Activated T-helper 1 cell treated with anti-CD3 and anti-CD28 coated beads, Interleukin-2, amount 50 U/mL, for 16 hours (primary cell): ENCODE measurements at places on chromosomes 16 and 17.

- DNase-seq: no peak
Observed at GRCh38 chr17:64653325-64653984, 8.7 kb downstream of the SMURF2 start.

- peak; percentile 26 for DNase-seq
Observed at GRCh38 chr17:65366102-65366844, 195.2 kb downstream of the AXIN2 start.

DNA sequence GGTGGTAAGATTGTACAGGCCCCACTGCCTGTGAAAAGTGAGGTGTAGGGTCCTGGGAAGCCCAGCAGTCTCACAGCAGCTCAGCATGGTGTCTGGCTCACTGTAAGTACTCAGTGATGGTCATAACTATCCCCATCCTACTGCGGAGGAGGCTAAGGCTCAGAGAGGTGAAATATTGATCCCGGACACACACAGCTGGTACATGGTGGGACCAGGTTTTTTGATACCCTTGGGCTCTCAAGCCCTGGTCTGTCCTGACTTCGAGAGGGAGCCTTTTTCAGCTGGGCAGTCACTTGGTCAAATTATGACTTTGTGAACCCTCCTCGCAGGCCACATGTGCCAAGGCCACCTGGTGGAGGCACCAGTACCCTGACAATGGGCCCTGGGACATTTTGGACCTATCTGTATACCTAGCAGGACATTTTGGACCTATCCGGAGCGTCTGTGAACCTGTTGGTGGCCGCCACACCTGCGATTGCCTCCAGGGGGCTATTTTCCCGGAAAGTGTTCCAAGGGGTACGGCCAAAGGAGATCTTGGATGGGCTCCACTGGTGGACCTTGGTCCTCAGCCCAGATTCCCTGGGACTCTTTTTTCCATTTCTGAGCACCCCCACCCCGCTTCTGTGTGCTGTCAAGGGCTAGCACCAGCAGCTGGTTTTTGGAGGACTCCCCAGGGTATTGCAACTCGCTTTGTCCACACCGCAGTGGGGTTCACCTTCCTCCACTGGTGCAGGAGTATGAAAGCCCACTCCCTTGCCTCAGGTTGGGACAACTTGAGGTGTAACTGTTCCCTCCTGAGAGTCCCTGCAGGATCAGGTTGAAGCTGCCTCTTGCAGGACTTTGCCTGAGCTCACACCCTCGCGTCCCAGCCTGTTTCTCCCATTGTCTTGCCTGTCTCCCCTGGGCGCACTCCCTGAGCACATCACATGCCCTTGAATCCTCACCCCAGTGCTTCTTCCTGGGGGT is 83.6 kb upstream of the NKD1 start:
- no peak for DNase-seq

DNA sequence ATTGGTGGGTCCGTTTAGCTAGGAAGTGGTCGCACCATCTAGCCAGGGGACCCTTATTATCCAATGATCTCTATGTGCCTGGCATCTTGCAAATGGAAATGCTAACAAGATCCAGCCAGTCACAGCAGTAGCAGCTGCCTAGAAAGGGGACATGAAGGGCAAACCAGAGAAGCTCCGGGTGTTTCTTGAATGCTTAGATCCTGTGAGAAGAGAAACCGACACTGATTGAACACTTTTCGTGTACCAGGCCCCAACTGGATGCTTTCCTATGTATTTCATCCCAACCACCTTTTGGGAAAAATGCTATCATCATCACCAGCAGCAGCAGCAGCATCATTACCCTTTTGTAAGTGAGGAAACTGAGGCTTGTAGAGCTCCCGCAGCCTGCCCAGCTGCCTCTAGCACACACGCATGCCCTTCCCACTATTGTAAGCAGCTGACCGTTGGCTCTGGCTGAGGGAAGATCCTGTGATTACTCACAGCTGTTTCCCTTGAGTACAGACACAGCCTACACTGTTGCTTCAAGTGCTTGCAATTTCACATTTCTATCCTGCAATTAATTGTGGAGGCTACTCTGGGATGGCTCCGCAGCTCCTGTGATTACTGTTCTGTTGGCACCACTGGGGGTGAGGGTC is 180.7 kb upstream of the CACNG5 start:
- DNase-seq: no peak

DNA sequence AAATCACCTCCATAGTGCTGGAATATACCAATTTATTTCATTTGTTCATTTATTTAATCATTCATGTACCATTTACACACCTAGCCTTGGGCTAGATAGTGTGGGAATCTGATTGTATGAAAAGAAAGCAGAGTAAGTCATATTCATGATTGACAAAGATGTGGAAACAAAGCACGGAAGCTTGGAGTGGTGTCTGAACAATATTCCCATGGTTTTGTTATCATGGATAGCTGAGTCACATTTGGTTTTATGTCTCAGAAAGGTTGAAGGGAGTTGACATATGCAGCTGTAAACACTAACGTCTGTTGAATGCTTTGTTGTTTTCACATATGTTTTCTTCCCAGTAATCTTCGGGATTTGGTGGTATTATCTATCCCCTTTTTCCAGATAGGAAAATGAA is 76.6 kb downstream of the MAP2K4 start:
- no peak for DNase-seq

DNA sequence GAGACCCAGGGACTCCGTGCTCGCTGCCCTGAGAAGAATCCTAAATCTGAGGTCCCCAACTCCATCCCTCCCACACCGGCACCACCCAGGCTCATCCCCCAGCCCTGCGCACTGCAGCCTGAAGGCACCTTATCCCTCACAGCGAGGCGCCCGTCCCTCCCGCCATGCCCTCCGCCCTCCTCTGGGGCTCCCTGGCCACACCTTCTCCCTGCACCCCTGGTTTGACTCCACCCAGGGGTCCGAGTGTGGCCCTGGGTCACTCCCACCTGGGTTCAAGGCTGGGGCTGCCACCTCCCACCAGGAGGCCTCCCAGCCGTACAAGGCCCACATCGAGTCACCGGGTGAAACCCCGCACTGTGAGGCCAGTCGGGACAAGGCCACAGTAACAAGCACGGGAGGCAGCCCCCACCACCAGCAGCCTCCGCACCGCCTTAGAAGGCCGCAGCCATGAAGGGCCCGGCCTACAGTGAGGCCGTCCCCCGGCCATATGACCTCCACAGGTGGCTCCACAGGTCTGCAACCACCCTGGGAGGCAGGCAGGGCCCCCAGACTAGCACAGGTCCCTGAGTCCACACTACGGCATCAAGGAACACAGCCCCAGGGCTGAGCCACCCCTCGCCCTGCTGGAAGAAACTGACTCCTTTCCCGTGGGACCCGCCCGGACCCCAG is 8.3 kb downstream of the HAGH start:
- no peak for DNase-seq

DNA sequence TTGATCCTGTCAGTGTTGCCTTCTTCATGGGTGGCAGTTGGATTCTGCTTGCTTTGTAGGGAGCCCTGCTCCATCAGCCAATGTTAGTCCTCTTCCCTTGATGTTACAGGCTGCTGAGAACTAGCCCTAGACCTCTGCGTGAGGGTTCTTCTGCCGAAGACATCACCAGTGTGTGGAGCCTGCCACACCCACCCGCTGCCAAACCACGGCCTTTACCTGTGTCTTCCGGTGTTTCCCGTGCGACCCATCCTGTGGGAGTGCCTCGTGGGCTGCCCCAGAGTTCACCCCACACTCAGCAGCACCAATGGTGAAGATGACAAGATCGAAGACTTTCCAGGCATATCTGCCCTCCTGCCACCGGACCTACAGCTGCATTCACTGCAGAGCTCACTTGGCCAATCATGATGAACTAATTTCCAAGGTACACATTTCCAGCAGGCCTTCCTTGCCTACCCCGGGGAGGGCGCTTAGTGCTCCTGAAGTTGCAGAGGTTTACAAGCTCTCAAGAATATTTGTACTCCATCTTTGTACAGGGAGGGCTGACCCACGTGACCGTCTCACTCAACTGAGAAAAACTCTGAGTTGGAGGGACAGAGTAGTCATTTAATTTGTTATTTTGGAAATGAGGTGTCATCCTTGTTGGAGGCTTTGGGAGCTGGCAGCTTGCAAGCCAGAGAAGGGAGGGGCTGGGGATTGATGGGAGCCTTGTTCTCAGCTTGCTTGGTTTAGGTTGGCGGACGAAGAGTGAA is 21.8 kb downstream of the YPEL2 start:
- DNase-seq: no peak

DNA sequence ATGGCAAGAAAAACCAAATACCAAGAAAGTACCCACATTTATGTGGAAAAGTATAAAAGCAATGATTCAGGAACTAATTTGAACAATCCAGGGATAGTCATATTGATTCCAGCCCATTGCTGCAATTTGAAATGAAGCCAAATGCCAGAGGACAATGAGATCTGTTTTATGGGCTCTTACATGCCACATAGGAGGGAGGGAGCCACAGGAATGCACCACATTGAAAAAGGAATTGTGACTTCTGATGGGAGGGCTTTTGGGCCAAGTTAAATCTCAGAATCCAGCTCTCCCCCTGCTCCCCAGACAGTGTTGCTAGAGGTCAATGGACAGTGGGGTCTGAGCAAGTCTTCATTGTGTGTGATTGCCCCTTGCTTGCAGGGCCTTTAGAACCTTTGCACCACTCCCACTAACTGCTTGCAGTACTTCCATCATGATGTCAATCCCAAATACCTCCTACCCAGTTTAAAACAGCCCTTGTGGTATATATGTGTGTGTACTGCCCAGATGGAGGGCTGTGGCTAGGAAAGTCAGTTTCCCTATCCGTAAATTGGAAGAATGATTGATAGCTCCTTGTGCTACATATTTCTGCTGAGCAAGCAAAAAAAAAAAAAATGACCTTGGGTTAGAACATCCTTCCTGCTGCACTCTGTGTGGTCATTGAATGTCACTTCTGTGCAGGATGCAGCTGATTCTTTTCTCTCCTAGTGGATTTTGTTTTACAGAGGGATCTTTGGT is 406.8 kb downstream of the UTP18 start:
- no peak for DNase-seq

GRCh38 chr17:57133486-57133885 is 48.4 kb downstream of the AKAP1 start:
- no peak for DNase-seq
